ENCODE measurements at places on chromosomes 7 and 10.

DNA sequence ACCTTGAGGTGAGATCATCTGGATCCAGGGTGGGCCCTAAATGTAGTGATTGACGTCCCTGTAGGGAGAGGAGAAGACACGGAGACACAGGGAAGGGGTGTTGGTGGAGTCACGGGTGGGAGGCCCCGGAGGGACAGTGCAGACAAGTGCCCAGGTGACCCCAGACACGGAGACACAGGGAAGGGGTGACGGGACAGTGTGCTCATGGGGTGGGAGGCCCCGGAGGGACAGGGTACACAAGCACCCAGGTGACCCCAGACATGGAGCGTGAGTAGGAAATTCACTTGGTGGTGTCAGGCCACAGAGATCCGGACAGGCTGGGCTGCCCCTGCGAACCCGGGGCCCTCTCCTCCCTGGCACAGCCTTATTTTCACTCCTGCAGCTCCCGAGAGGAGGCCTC lies 176.9 kb downstream of the PTPRN2 start:
- DNase-seq = no peak

GRCh38 chr10:60777696-60778213 lies 523 bp upstream of the CDK1 start:
- no peak for DNase-seq

DNA sequence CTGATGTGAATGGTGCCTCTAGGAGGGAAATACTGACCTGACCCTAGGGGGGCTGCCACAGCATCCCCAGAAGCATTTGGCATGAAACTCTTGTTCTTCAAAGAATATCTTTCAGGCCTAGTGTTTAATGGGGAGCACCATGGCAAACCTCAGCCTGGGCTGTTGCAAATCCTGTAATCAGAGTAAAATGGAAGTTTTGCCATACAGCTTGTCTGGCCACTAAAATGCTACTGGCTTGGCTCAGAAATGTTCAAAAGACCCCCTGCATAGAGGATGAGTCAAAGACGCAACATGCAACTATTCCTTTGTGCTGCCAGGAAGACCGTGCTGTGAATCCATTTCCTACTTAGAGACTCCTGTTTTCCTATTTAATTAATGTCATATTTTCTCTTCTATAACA lies 26.7 kb downstream of the HECW1 start:
- no peak for DNase-seq

DNA sequence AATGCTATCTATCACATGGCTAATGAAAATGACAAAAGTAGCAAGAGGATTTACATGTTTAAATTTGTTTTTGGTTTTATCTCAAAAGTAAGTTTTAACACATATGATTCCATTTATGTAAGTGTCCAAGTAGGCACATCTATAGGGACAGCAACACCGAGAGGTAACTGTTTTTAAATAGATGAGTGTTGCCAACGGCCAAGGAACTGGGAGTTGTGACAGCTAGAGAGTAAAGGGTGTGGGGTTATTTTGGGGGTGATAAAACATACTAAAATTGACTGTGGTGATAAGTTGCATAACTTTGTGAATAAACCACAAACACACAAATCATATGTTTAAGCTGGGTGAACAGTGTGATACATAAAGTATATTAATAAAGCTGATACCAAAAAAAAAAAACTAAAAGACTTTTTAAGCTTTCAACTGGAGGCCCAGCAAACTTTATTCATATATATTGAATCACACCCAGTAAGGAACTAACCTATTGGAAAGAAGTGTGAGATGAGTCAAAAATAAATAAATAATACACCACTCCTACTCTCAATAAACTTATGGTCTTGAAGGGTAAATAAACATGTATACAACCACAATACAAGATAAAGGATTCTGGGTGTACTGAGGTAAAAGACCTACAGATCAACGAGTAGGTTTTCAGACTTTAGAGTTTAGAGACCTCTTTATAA lies 33.0 kb downstream of the LRRC72 start:
- DNase-seq = no peak

All from activated CD8-positive, alpha-beta memory T cell treated with anti-CD3 and anti-CD28 coated beads, Interleukin-2, amount 50 U/mL, for 48 hours (primary cell).